ENCODE measurements at places on chromosomes 5 and 9. TPM values are rescaled to one million over a fixed set of nuclear protein-coding genes. Genes with fewer than 3 reads are reported as not detected.

GMCL2 gene
- total RNA-seq = not detected

SPATA31D4 gene
- not detected for total RNA-seq

CTXN3 gene
- total RNA-seq = not detected

ZNF658 gene
- total RNA-seq = 6.1 TPM

CD274 gene
- 1.4 TPM for total RNA-seq

TMEM215 gene
- not detected for total RNA-seq

FAM153A gene
- 5.3 TPM for total RNA-seq

P4HA2 gene
- total RNA-seq = 30.8 TPM

ALAD gene
- total RNA-seq = 31.0 TPM

ZNF474 gene
- 0.28 TPM for total RNA-seq

LCN15 gene
- total RNA-seq = not detected

ANP32B gene
- 53.0 TPM for total RNA-seq

PCDHGB2 gene
- 4.4 TPM for total RNA-seq

AIF1L gene
- 2.9 TPM for total RNA-seq

PCDHB13 gene
- total RNA-seq = 6.5 TPM

NCBP1 gene
- total RNA-seq = 13.9 TPM

SLC36A3 gene
- not detected for total RNA-seq
